ENCODE measurements at places on chromosomes 12 and 14.

GRCh38 chr14:53432378-53432802 is 279.3 kb upstream of the DDHD1 start:
- peak; percentile 62 for DNase-seq

DNA sequence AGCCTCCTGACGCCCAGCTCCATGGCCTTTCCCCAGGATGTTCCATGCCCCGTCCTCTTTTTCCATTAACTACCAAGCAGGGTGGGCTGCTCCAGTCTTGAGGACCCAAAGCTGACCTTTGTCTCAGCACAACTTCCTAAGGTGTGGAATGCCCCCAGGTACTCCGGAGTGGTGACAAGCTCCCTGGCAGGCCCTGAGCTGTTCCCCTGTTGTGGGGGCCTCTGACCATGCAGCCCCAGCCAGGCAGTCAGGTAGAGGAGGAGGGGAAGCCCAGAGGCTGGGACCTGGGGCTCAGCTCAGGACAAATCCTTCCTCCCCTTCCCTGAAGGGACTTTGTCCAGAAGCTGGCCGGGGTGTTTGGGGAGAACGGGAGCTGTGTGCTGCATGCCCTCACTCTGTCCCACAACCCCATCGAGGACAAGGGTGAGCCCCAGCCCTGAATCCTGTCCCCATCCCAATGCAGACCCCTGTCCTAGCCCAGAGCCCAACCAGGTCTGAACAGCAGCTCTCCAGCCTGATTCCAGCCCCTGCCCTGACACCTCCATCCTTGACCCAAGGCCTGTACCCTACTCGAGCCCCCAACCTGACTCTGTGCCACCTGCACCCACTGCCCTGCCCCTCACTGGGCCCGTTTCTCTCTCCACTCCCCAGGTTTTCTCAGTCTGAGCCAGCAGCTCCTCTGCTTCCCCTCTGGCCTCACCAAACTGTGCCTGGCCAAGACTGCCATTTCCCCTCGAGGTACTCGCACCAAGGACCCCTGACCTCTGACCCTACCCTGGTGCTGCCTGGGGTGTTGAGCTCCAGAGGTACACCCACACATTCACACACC is 4.4 kb downstream of the CARMIL3 start:
- DNase-seq: no peak

GRCh38 chr14:69948351-69948750 is 69.1 kb downstream of the SMOC1 start:
- DNase-seq: no peak

- DNase-seq: peak; percentile 41
These were observed 687 bp downstream of the RAB35 start for GRCh38 chr12:120115692-120116440.

DNA sequence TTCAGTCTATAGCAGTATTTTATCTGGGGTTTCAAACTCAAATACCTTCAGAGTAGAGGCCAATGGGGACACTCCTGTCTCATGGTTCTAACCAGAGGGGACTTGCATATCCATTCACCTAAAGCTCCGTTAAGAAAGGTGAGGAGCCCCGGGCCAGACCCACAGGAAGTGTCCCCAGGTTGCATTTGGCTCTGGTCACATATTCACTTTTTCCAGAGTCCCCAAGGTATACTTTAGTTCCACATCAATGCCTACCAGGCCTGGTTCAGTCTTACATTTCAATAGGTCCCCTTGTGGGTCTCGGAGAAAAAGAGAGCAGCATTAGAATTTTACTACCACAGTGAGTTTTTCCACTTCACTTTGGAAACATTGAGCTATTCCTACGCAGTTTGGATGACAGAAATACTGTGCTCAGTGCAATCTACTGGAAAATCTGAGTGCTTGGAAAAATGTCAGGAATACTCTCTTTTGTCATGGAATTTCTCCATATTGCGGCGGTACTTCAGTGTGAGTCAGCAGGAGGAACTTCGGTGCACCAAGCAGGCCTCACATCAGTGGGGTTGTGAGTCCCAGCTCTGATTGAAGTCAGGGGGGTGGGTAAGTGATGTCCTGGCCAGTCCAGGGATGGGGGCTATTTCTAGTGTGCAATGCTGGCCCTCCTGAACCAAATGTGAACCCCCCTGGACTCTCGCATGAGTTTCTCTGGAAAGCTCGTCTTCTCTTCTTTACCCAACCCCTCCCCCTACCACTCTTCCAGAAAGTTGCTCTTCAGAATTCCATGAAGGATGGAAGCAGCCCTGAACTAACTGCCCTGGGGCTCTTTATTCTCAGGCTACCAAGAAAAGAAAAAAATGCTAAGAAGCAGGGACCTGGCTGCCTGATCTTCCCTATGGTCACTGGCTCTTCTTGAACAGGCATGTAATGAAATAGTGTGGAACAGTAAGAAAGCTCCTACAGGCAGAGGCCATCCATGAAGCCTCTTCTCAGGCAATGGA is 184.7 kb downstream of the PRKCH start:
- DNase-seq: no peak

- no peak for DNase-seq
These were observed 284.7 kb downstream of the NUAK1 start for GRCh38 chr12:105854071-105854470.

GRCh38 chr12:47303207-47303606 is 223.4 kb upstream of the AMIGO2 start:
- DNase-seq: no peak

- DNase-seq: no peak
These were observed at the start of gene AICDA for GRCh38 chr12:8612629-8613028. AICDA (minus strand) TSS chr12:8612859; CDS start chr12:8612767, 92 bp downstream.

GRCh38 chr14:35336494-35337268 is 44.5 kb downstream of the PSMA6 start:
- no peak for DNase-seq

DNA sequence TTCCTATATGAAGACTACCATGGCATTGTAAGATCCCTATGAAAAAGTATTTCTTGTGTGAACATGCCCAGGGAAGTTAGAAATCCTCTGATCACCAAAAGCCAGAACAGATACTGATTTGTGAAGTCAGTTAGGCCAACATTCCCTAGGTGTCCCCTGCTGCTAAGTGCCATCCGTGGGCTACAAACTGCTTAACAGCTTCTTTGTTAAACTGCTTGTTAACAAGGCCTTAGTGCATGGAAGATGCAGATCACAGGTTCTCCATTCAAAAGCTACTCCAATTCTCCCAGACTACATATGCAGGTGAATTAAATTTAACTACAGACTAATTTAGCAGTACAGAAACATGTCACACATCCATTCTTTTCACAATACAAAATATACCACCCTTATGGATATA is 108.2 kb downstream of the PRICKLE1 start:
- DNase-seq: no peak

GRCh38 chr12:111942557-111942956 is 70.4 kb downstream of the TMEM116 start:
- no peak for DNase-seq

GRCh38 chr14:101460521-101460920 is 100.8 kb upstream of the DIO3 start:
- DNase-seq: no peak
